ENCODE measurements at places on chromosomes 1 and 21.

- DNase-seq, result no peak
Measured at GRCh38 chr1:42945164-42945563, 13.5 kb downstream of the SLC2A1 start.

DNA sequence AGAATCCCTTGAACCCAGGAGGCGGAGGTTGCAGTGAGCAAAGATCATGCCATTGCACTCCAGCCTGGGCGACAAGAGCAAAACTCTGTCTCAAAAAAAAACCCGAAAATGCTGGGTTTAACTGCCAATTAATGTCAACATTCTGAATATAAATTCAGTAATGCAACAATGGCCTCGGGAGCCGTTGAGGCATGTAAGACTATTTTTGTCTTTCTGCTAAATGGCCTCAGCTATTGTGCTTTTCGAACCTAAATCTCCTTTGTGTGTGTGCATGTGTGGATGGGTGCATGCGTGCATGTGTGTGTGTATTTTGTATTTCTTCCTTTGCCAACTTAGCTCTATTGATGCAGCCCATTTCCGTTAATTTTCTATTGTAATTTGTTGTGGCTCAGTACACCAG is 31.6 kb downstream of the CLIC4 start:
- DNase-seq, result no peak

- DNase-seq, result no peak
Measured at GRCh38 chr1:92230736-92231135, 13.0 kb downstream of the C1orf146 start.

DNA sequence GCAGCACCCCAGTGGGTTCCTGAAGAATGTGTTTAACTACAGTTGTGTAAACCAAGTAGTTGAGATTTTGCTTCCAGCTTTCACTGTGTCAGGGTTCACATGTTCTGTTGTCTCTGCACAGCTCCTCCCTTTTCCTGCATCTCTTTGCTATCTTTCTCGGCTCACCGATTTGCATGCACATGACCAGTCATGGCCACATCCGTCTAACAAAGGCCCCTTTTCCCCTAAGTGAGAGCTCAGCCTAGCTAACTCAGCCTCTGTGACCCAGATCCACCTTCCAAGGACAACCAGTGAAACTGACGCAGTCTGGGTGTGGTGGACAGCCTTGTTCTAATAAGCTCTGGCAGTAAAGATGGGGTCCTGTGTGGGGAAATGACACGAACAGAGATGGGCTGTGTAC is 101.1 kb downstream of the ZP4 start:
- no peak for DNase-seq

GRCh38 chr21:16194788-16195537 is 465.2 kb downstream of the USP25 start:
- DNase-seq, result no peak
